ENCODE measurements at places on chromosomes 4 and X. TPM values are rescaled to one million over a fixed set of nuclear protein-coding genes. Genes with fewer than 3 reads are reported as not detected.
A peak's percentile ranks its signal among the peaks of the same experiment; 100 is the strongest.

DNA sequence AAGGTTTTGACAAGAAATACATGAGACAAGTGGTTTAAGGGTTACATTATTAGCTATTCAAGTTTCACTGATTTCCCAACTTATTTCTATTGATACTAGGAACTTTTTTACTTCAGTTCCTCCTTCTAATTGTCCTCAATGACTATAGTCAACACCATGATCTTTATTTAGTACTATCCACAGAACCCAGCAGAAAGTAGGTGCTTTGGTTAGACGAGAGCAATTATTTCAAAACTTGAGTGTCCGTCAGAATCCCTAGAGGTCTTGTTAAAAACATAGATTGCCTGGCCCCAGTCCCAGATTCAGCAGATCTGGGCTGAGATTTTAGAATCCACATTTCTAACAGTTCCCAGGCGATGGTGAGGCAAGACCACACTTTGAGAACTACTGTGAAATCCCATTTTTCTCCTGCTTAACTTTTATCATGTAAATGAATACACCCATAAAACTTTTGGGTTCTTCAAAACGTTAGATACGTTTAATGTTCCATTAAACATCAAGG is 17.9 kb downstream of the EXOC1 start:
- H3K36me3 ChIP-seq = peaks cover 21% of the 10 kb centered on the region
- no peaks in the 10 kb centered on the region for H3K4me1 ChIP-seq
- H3K4me3 ChIP-seq = no peak overlapping the region
- DNase-seq = no peak
- no peak overlapping the region for H3K27ac ChIP-seq

- H3K27ac ChIP-seq = 0 out of 2 replicates have a peak overlapping the region, but pooled peaks have one; percentile 13
- no peak overlapping the region for H3K4me3 ChIP-seq
- no peaks in the 10 kb centered on the region for H3K27me3 ChIP-seq
- peak; percentile 78 for DNase-seq
Measured at GRCh38 chr4:121726642-121727268, 30.0 kb upstream of the ANXA5 start.

- no peaks in the 10 kb centered on the region for H3K36me3 ChIP-seq
- DNase-seq = no peak
- H3K27ac ChIP-seq = no peak overlapping the region
- H3K4me1 ChIP-seq = peaks cover 1% of the 10 kb centered on the region
Measured at GRCh38 chr4:100083289-100083688, 107.0 kb downstream of the DDIT4L start.

- peaks cover 22% of the 10 kb centered on the region for H3K4me1 ChIP-seq
- H3K36me3 ChIP-seq = no peaks in the 10 kb centered on the region
- H3K27ac ChIP-seq = peak overlapping the region; percentile 71
- no peaks in the 10 kb centered on the region for H3K27me3 ChIP-seq
Measured at GRCh38 chr4:128322986-128323385, 35.4 kb upstream of the PGRMC2 start.

- peak; percentile 16 for DNase-seq
- no peaks in the 10 kb centered on the region for H3K36me3 ChIP-seq
- H3K4me1 ChIP-seq = no peaks in the 10 kb centered on the region
- peaks cover 2% of the 10 kb centered on the region for H3K27me3 ChIP-seq
- no peak overlapping the region for H3K27ac ChIP-seq
Measured at GRCh38 chr4:122412547-122412946, 33.7 kb downstream of the ADAD1 start.

DNA sequence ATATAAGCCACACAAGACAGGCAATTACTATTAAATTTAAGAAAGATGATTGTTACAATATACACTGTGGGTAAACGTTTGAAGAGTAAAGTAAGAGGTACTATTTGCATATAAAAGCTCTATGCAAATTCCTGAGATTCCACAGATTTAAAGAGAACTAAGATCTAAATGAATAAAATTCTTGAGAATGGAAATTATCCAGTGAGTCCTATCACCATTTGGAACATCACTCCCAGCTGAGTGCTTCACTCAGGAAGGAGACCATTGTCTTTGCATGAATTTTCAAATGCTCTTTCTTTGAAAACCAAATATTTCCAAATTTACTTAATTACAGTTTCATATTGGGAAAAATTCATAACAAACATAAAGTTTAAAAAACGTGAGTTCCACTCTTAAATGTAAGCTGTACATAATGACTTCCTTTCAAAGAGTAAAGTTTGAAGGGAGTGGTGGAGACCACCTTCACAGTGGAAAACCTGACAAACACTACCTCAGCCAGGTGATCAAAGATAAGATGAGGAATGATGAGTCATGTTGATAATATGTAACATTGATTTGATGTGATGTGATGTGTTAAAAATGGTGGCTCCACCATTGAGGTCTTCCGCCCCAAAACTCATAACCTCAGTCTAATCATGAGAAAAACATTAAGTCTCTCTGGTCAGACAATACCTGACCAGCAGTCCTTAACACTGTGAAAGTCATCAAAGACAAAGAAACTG is 159.9 kb downstream of the BANK1 start:
- H3K27ac ChIP-seq = no peak overlapping the region
- H3K27me3 ChIP-seq = no peaks in the 10 kb centered on the region
- no peaks in the 10 kb centered on the region for H3K36me3 ChIP-seq
- H3K4me3 ChIP-seq = no peak overlapping the region
- no peaks in the 10 kb centered on the region for H3K4me1 ChIP-seq

GRCh38 chrX:33082371-33082770 is 129.0 kb downstream of the DMD start:
- no peaks in the 10 kb centered on the region for H3K36me3 ChIP-seq
- H3K27me3 ChIP-seq = no peaks in the 10 kb centered on the region
- no peaks in the 10 kb centered on the region for H3K4me1 ChIP-seq
- H3K27ac ChIP-seq = no peak overlapping the region

The TLR2 gene
- total RNA-seq = under 0.01 TPM

DNA sequence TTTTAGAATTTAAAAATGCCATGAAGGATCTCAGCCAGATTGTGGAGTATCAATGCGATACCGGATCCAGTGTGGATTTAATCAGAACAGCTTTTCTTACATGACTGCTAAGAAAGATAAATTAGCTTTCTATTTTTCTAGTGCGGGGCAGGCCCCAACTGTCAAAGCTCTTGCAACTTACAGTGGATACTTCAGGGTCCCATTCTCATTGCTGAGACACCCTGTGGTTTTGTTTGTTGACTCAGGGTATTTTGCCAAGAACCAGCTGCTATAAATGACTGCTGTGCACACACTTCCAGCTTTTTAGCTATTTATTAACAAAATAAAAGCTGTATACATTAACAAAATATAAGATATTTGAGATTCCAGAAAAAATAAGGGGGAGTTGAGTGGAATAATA is 166.4 kb downstream of the DCLK2 start:
- peak; percentile 78 for DNase-seq
- H3K4me3 ChIP-seq = no peak overlapping the region
- no peaks in the 10 kb centered on the region for H3K27me3 ChIP-seq
- H3K36me3 ChIP-seq = peaks cover 11% of the 10 kb centered on the region

DNA sequence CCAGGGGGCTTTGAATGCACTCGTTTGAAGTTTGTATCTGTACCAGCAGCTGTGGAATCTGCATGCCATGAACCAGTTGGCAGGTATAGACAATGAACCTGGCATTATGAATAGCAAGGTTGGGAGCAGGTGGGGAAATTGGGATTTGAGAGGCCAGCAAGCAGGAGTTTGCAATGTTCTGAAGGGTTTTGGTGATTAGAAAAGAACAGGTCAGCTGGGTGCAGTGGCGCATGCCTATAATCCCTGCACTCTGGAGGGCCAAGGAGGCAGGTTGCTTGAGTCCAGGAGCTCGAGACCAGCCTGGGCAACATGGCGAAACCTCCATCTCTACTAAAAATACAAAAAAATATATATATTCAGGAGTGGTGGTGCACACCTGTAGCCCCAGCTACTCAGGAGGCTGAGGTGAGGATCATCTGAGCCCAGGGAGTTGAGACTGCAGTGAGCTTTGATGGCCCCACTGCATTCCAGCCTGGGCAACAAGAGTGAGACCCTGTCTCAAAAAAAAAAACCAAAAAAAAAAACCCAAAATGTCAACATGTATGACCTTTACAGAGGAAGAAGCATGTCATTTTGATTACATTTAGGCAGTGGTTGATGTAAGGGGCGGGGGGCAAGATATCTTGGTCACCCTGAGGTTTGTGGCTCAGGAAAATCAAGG is 63.9 kb downstream of the TSC22D3 start:
- H3K27ac ChIP-seq = no peak overlapping the region
- DNase-seq = no peak
- peaks cover 3% of the 10 kb centered on the region for H3K36me3 ChIP-seq

GRCh38 chrX:7235071-7235470 is 87.1 kb upstream of the PUDP start:
- no peak overlapping the region for H3K4me3 ChIP-seq
- DNase-seq = no peak
- no peaks in the 10 kb centered on the region for H3K4me1 ChIP-seq
- H3K27me3 ChIP-seq = no peaks in the 10 kb centered on the region

- peak; percentile 29 for DNase-seq
- H3K4me1 ChIP-seq = peaks cover 16% of the 10 kb centered on the region
- H3K27ac ChIP-seq = no peak overlapping the region
- H3K4me3 ChIP-seq = no peak overlapping the region
Measured at GRCh38 chr4:122832732-122833131, 6.1 kb downstream of the FGF2 start.

- H3K4me3 ChIP-seq = no peak overlapping the region
- peaks cover 3% of the 10 kb centered on the region for H3K27me3 ChIP-seq
- no peaks in the 10 kb centered on the region for H3K36me3 ChIP-seq
- DNase-seq = no peak
- peaks cover 6% of the 10 kb centered on the region for H3K4me1 ChIP-seq
Measured at GRCh38 chr4:146059151-146059550, 116.4 kb upstream of the LSM6 start.

DNA sequence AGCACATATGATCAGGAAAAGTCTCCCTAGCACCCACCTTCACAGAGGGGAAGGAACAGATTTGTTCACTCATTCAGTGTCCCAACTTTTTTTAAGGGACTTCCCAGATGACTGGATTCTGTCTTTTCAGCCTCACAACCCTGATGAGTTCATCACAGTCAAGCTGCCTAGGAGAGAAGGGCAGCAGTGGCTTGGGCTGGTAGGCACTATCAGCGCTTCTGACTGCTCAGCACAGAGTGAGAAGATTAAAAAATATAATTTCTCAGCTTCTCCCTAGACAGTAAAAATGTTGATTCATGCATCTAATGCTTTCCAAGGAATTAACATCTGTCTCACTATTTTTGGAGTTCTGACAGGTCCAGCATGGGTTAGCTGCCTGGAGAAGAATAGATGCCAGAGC is 328.2 kb downstream of the DTHD1 start:
- H3K4me3 ChIP-seq = no peak overlapping the region
- no peaks in the 10 kb centered on the region for H3K4me1 ChIP-seq
- DNase-seq = no peak
- no peaks in the 10 kb centered on the region for H3K27me3 ChIP-seq
- no peaks in the 10 kb centered on the region for H3K36me3 ChIP-seq
- H3K27ac ChIP-seq = no peak overlapping the region

DNA sequence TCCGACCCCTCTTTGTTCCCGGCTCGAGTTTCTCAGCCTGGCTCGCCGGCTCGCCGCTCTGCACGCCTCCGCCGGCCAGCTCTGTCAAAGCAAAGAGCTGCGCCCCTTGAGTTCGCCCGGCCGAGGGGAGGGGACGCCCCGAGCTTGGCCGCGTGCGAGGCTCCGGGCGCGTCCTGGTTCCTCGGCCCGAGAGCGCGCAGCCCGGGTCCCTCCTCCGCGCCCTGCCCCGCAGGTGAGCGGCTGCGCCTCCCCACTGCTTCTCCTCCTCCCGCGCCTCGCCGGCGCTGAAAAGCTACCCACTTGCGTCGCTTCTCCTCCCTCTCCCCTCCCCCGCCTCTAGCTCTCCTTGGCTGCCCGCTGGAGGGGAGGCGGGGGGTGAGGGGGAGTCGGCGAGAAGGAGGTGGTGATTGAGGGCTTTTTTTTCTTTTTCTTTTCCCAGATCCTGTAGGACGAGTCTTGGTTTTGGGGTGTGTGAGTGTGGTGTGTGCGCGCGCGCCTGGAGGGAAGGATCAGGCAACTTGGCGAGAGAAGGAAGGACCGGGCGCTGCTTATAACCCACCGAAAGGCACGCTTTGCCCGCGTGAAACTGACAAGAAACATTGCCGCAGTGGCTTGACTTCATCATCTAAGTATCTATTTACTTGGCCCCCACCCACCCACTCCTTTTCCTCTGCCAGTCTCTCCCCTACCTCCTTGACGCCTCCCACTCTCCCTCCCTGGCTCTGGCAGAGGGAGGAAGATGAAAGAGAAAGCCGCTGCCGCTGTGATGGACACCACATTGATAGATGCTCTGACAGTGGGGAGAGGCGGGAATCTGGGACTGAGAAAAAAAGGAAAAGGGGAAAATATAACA is at the start of gene LEF1:
Gene LEF1 (minus strand): TSS at position 262 of the 853 bp plus-strand sequence. CDS start 1,165 bp downstream, outside the sequence.
- H3K27me3 ChIP-seq = peaks cover 84% of the 10 kb centered on the region
- H3K36me3 ChIP-seq = no peaks in the 10 kb centered on the region
- H3K4me1 ChIP-seq = peaks cover 2% of the 10 kb centered on the region
- peak; percentile 11 for DNase-seq
- no peak within 1 kb of the TSS for H3K27ac ChIP-seq

DNA sequence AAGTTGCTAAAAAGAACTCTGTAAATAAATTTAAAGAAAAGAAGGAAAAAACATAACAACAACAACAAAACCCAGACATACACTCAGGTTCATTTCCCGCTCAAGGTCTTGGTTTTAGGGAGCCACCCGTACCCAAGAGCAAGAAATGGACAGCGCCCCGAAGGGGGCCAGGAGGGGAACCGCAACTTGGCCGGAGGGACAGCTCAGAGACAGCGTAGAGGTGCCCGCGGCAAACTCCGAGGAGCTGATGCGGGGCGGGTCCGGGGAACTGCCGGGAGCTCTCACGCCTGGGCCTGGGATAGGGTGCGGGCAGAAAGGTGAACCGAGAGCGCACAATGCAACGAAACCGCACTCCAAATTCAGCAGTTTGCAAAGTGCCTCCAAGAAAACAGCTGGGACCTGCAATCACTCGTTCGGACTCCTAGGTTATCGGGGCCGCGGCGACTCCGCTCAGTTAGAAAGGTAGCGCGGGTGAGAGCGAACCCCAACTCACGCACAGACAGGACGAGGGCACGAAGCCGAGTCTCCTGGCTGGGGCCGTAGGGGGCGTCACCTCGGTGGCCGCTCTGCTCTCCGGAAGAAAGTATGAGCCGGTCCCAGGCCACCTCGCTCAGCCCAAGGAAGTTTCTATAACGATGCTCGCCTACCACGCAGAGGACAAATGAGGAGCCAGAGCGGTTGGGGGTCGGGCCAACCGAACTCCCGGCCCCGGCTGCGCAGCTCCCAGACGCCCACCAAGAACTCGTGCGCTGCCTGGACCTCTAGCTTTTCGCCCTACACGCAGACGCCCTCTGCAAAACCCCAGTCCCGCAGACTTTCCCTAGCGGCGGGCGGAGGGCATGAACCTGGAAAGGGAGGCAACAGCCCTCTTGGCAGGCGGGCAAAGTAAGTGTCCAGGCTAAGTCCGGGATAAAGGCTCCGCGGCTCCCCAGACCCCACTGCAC is 1.4 kb downstream of the NDNF start:
- no peak for DNase-seq
- H3K27me3 ChIP-seq = peaks cover 56% of the 10 kb centered on the region
- H3K36me3 ChIP-seq = no peaks in the 10 kb centered on the region
- peaks cover 5% of the 10 kb centered on the region for H3K4me1 ChIP-seq
- 0 out of 2 replicates have a peak overlapping the region, but pooled peaks have one; percentile 9 for H3K4me3 ChIP-seq

- DNase-seq = no peak
- no peaks in the 10 kb centered on the region for H3K27me3 ChIP-seq
- H3K4me3 ChIP-seq = peak overlapping the region; percentile 55
- H3K27ac ChIP-seq = no peak overlapping the region
- peaks cover 2% of the 10 kb centered on the region for H3K4me1 ChIP-seq
Measured at GRCh38 chrX:46575586-46575985, 2.0 kb downstream of the CHST7 start.

The POU4F2 gene
- not detected for total RNA-seq

The TLR8 gene
- total RNA-seq = not detected

GRCh38 chr4:170193496-170193895 is 103.7 kb upstream of the AADAT start:
- no peak overlapping the region for H3K27ac ChIP-seq
- no peaks in the 10 kb centered on the region for H3K36me3 ChIP-seq
- no peak for DNase-seq
- no peaks in the 10 kb centered on the region for H3K27me3 ChIP-seq
- H3K4me3 ChIP-seq = no peak overlapping the region
